Common myeloid progenitor, CD34-positive (primary cell): ENCODE measurements at places on chromosomes 1 and 21.

- no peak for DNase-seq
Measured at GRCh38 chr21:43020771-43021170, 46.4 kb downstream of the PKNOX1 start.

GRCh38 chr1:3470650-3471355, 16.3 kb downstream of the ARHGEF16 start:
- no peak for DNase-seq

DNA sequence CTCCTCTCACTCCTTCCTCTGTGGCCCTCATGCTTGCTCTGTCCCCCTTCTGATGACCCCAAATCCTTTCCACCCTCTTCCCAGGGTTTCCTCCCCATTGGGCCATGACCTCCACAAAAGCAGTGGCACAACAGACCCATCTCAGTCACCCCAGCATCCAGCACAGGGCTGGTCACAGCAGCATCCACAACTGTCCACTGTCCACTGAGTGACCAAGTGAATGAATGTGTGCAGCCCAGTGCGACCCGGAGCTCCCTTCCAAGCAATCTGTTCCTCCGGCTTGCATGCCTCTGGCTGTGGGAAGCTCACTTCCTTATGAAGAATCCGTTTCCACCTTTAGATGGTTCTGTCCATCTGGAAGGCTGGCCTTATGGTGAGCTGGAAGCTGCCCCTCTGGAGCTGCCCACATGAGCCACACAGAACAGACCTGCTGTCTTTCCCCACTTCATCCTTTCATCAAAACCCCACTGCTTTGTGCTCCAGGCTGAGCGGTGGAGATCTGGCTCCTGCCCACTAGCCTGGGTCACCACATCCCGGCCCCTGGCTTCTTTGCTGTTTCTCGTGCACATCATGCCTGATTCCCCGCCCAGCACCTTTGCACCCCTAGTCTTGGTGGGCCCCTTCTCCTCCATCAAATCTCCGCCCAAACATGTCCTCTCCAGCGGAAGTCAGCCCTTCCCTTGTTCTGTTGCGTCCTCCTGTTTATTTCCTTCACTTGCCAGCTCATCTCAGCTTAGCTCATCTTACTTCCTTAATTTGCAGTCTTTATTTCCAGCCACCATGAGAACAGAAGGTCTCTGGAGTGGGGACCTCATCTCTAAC, 56.4 kb downstream of the EDN2 start:
- no peak for DNase-seq

DNA sequence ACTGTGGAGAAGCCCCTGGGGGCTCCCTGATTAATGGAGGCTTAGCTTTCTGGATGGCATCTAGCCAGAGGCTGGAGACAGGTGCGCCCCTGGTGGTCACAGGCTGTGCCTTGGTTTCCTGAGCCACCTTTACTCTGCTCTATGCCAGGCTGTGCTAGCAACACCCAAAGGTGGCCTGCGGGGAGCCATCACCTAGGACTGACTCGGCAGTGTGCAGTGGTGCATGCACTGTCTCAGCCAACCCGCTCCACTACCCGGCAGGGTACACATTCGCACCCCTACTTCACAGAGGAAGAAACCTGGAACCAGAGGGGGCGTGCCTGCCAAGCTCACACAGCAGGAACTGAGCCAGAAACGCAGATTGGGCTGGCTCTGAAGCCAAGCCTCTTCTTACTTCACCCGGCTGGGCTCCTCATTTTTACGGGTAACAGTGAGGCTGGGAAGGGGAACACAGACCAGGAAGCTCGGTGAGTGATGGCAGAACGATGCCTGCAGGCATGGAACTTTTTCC, 24.8 kb downstream of the PCSK9 start:
- DNase-seq = no peak

DNA sequence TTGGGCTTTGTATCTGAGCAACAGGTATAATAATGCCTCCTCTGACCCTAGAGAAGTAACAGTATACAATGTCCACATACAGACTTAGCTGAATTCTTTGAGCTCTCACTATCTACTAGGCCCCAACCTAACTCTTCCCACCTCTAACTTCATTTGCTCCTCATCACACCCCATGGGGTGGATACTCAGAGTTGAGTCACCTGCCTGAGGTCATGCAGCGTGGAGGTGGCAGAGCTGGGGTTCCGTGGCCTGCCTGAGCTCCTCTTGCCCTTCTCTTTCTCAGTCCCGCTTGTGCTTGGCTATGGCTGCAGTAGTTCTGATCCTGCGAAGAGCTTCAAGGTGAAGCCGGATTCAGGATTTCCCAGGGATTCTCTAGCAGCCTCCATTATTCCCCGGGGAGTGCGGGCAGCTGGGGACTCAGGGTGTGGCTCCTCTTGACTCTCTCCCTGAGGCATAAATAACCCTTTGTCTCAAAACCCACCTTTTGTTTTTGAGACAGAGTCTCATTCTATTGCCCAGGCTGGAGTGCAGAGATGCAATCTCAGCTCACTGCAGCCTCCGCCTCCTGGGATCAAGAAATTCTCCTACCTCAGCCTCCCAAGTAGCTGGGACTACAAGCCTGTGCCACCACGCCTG, 29.9 kb upstream of the ACTL8 start:
- no peak for DNase-seq

- no peak for DNase-seq
Measured at GRCh38 chr1:14173598-14173997, 424.9 kb upstream of the KAZN start.
